ENCODE measurements at places on chromosomes 3 and 15.

DNA sequence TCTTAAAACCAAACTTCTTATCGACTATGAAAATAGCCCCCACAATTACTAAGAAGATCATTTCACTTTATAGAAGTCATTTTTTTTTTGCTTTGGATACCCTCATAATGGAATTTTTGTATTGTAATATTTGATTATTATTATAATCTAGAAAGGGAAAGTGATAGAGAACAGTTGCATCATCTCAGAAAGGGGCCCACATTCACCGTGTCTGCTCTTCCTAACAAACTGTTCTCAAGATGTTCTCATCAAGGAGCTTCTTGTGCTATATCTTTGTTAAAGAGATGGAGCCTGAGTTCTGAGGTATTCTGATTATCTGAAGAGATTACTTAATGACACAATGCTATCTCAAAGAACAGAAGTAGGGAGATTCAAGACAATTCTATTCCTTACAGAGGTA lies 49.3 kb downstream of the MME start:
- DNase-seq, result no peak

- no peak for DNase-seq
These were observed 6.4 kb downstream of the CMSS1 start for GRCh38 chr3:99823723-99824711.

- DNase-seq, result no peak
These were observed 98.3 kb upstream of the CHL1 start for GRCh38 chr3:98259-98654.

- no peak for DNase-seq
These were observed 31.0 kb upstream of the ADAMTS17 start for GRCh38 chr15:100372739-100373119.

- no peak for DNase-seq
These were observed 170.0 kb downstream of the MINAR1 start for GRCh38 chr15:79602180-79602579.

DNA sequence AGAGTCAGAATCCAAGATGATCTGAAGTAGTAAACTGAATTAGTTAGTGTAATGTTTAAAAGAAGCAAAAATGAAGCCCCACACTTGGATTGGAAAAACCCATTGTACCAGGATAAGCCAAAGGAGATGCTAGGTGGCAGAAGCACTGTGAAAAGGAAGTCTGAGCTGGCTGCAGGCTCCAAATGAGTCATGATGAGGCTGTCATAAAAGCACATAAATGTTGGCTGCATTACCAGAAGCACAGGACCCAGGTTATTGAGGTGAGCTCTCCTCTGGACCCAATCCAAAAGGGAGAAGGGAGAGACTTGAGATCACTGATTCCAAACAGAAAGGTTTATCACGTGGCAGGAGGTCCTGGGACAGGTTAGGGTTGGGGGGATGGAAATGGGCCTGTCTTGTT lies 3.2 kb upstream of the ACAN start:
- DNase-seq, result peak; percentile 9

DNA sequence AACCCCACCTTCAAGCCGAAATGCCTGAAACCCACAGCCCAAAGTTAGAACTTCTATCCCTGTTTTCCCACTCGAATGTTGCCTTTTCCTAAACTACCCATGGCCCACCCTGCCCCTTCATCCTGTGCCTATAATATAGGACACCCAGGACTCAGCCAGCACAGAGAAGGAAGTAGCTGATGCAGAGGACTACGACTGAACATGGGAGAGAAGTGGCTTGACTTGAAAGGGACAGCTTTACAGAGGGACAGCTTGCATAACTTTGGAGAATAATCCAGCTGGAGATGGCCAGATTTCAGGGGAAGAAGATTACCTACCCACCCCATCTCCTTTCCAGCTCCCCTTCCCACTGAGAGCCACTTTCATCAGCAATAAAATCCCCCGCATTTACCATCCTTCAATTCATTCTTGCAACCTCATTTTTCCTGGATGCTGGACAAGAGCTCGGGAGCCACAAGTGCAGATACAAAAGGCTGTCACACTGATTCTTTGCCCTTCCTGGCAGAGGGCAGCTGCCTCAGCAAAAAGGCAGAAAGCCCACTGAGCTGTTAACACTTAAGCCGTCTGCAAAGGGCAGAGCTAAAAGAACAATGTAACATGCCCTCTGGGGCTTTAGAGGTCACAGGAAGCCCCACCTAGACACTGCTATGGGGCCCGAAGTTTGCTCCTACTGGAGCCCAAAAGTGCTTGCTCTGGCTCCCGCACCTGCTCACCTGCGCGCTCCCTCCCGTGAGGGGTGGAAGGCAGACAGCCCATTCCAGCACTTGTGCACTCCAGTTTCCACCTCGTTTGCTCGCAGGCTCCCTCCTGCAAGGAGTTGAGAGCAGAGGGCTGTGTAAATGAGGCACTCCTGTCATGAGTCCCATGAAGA lies 224.0 kb downstream of the TBC1D5 start:
- no peak for DNase-seq

GRCh38 chr15:62832231-62832630 lies 210.3 kb upstream of the TPM1 start:
- DNase-seq, result no peak

DNA sequence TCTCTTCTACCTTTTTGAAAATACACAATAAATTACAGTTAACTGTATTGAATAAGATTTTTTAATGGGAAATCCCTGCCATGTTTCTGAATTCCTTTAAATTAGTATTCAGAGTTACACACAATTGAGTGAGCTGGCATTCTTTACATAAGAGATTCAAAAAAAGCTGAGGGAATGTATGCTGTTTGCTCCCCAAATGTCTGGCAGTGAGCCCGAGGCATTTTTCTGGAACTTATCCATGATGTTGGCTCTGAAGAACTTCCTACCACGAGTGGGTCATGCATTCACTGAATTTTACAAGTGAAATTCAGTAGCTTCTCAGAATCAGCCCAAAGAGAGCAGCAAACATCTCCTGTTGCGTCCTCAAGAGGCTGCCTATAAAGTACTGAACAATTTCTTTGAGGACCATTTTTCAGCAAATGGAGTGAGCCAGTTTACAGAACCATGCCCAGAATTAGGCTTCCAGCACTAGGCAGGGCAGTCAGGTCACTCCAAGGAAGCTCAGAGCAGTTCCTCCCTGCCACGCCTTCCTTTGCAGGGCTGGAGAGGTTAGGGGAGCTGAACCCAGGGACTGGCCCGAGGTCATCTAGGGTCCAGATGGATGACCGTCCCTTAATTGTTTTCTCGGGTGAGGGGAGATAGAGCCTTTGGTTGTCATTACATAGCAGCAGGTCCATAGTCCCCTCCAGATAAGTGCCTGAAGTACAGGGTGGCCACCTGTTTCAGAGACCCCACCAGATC lies 21.2 kb downstream of the GABRA5 start:
- no peak for DNase-seq

DNA sequence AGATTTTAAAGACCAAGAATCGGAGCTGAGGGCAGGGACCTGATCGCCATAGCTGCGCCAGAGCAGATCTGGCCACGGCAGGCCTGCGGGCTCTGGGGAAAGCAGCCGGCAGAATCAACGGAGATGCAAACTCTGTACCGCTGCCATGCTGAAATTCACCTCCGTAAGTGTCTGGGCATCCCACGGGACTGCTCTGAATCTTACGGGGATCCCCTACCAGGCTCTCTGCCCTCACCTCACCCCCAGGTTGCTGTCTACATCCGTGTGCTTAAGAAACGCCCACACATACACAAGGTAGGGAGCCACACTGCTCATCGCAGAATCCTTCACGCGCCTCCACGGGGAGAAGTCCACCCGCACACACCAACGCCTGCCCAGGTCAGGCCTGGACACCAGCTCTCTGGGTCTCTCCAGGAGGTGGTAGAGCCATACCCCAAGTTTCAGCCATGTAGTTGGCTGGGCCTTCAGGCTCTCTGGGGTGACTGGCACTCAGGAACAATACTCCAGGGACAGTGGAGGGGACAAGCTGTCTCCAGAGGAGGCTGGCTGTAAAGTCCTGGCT lies 33.5 kb downstream of the FAM174B start:
- DNase-seq, result no peak

DNA sequence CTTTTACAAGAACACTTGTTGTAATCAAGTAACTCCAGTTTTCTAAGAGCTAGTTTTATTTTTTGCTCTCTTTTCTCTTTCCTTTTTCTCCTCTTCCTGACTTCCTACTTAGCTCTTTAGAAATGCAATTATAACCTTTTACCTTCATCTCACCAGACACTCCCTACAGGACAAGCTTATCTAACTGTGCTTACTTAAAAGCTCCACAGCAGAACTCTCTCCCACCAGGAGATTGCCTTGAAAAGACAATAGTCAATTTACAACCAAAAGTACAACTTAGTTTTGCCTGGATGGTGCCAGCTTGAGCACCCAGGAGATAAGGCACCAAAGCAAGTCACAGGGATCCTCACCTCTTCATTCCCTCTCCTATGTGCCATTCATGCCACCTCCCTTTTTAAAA lies 573.8 kb upstream of the LMCD1 start:
- DNase-seq, result no peak

- no peak for DNase-seq
These were observed 74.4 kb downstream of the BOC start for GRCh38 chr3:113285741-113286140.

- no peak for DNase-seq
These were observed 31.4 kb upstream of the CTNNB1 start for GRCh38 chr3:41167722-41168497.

DNA sequence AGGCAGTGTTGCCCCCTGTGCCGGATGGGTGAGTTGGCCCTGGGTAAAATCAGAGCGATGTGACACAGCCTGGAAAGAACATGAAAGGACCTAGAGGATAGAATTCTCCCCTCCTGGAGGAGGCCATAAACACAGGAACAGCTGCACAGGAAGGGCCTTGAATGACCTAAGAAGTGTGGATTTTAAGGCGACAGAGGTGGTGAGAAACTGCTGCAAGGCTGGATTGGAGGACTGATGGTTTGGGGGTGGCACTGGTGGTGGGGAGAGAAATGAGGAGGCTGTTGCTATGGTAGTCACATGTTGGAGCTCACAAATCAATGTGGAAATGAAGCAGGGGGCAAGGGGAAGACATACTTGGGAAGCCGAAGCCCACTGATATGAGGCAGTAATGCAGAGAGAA lies 13.8 kb downstream of the XIRP1 start:
- DNase-seq, result no peak

DNA sequence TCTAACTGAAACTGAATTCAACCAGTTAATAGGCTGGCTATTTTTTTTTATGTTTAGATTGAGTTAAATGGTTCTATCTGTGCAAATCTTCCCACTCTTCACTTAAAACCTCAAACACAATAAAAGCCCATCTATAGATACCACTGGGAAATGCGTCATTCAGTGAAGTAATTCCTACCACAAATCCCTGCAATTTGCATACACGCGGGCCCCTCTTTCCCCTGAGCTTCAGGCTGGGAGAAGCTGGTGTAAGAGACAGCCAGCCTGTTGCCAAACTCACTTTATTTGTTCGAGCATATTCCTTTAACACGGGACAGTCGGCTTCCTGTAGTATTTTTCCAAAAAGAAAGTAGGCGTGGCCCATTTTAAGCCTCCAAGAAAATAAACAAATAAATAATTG lies 26.0 kb upstream of the MCTP2 start:
- no peak for DNase-seq

DNA sequence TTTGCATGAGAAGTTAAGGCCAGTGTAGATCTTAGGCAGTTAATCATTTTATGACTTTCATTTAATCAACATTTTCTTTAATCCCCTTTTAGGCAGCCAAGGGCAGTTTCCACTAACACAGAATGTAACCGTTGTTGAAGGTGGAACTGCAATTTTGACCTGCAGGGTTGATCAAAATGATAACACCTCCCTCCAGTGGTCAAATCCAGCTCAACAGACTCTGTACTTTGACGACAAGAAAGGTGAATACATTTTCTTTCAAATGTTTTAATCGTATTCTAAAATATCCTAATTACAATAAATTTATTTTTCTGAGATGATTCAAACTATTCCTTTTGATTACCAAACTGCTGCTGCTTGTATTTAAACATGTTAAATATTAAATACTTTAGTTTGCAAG lies 843.2 kb downstream of the CADM2 start:
- peak; percentile 21 for DNase-seq

- DNase-seq, result no peak
These were observed 23.9 kb upstream of the CDV3 start for GRCh38 chr3:133549565-133549964.

- no peak for DNase-seq
These were observed 100.6 kb upstream of the IGF1R start for GRCh38 chr15:98547741-98548138.

DNA sequence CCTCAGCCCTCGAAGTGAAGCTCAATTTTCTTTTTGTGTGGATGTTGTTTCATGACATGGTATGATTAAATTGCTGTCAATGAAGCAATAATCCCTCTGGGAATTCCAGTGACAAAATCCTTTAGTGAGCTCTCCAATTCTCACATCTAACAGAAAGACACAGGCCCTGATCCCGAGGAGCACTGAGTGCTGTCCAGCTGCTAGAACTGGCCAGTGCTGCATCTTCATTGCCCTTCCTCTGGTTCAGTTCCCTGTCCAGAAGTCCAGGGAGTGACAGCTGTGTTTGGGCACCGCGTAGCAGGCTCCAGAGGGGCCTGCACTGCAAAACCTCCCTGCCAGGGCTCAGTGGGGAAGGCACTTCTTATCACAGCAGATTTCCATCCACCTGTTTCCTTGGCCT lies 516.8 kb upstream of the ATP11B start:
- no peak for DNase-seq

GRCh38 chr3:195148549-195148948 lies 122.4 kb downstream of the XXYLT1 start:
- no peak for DNase-seq

DNA sequence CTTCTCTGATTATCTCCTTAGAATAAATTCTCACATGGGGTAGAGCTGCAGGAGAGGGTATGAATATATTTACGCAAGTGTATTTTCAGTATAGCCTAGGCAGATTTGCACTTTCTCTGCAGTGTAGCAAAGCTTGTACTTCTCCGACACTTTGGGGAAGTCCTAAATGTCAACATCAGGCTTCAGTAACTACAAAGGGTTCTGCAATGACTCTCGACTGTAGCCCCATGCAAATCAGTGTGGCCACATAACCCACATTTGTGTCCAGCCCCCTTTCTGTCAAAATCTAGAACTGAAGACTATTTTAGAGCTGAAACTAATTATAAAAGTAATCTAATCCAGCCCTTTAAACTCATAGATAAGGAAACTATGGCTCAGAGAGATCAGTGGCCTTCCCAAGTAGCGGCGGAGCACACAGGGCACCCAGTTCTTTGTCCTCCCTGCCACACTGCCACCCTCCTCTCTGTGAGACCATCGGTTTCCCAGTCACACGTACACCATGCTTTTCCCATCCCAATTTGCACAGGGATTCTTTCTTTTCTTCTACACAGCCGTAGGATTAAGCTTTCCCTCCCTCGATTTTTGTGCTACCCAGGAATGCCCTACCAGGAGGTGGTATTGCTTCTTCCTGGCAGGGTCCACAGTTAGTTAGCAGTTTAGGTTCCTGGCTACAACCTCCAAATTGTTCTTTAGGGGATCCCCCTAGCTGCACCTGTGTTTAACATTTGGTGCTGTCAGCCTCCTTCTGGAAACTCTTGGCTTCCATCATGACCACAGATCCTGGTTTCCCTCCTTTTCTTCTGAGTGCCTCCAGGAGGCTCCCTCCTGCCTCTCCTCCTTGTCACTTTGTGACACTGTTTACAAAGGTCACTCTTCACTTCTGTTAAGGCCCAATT lies 22.9 kb downstream of the MRAS start:
- no peak for DNase-seq
